ENCODE measurements at places on chromosomes 2 and 18.

- DNase-seq = no peak
Observed at GRCh38 chr2:63850649-63851048, 9.0 kb downstream of the UGP2 start.

DNA sequence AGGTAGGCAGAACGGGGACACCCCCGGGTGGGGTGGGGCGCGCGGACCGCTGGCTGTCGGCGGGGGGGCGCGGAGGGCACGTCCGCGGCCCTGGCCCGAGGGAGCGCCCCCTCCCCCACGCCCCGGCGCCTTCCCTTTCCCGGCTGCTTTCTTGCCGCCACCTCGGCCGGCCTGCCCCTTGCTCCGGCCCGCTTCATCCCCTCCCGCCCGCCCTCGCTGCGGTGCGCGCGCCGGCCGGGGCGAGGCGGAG lies 443 bp downstream of the VAPA start:
- DNase-seq = no peak

- no peak for DNase-seq
Observed at GRCh38 chr18:55651236-55651635, 63.2 kb upstream of the TCF4 start.

- DNase-seq = no peak
Observed at GRCh38 chr2:234682492-234683228, 185.8 kb upstream of the ARL4C start.

- no peak for DNase-seq
Observed at GRCh38 chr2:25021791-25022362, 20.0 kb upstream of the EFR3B start.

DNA sequence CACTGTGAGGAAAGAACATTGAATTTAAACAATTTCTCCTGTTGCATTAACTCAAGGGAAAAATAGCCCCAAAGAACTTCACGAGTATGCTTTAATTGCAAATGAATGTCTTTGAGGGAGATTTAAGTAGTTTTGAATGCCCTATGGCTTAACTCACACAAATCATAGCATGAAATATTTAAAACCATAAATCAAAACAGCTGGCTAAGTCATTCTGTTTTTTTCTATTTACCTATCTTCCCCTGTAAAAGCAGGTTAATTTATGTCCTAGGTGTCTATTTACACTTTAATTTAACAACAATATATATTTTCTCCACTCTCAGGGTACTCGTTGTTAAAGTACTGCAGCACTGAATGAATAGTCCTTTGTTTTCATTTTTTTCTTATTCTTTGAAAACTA lies 118.8 kb upstream of the PIEZO2 start:
- no peak for DNase-seq

DNA sequence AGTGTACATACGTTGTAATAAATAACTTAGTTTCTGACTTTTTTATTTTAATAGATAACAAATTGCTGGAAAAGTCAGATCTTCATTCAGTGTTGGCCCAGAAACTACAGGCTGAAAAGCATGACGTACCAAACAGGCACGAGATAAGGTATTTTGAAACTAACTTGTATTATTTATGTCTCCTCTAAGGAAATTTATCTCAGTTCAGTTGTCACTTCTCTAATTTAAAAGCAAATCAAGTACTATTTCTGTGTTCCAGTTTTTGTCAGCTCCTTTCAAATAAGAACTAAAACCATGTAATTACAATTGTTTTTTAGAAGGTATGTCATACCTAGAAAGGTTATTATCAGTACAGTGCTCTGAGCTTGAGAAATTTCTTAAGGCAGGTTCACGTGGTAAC lies 4.6 kb downstream of the ATG16L1 start:
- DNase-seq = no peak

DNA sequence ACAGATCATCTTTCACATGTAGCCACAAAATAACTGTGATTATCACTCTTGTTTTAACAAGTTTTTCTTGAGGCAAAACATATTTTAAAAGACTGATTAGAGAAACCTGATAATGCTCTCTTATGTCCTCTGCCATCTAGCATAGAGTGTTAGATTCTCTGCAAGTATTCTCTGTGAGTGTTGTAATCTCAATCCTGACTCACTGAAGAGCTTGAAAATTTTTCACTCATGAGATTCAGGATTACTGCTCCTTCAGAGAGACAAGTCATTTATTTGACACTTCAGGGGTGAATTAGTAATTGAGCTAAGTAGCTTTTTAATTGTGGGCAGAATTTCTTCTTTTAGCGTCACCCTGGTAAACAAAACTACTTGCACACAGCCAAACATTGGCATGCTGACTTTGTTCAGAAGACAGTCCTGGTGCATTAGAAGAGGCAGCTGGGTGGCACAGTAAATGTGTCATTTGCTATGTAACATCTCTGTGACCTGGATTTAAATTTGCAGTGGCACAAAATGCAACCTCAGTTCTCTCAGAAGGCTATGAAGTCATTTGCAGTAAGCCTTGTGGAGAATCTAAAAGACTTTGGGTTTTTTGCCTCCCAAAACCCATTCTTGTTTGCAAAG lies 172.9 kb downstream of the LRP1B start:
- no peak for DNase-seq

GRCh38 chr2:52369178-52369577 lies 1337.2 kb upstream of the NRXN1 start:
- no peak for DNase-seq

GRCh38 chr2:99672766-99673350 lies 183.0 kb upstream of the REV1 start:
- no peak for DNase-seq

DNA sequence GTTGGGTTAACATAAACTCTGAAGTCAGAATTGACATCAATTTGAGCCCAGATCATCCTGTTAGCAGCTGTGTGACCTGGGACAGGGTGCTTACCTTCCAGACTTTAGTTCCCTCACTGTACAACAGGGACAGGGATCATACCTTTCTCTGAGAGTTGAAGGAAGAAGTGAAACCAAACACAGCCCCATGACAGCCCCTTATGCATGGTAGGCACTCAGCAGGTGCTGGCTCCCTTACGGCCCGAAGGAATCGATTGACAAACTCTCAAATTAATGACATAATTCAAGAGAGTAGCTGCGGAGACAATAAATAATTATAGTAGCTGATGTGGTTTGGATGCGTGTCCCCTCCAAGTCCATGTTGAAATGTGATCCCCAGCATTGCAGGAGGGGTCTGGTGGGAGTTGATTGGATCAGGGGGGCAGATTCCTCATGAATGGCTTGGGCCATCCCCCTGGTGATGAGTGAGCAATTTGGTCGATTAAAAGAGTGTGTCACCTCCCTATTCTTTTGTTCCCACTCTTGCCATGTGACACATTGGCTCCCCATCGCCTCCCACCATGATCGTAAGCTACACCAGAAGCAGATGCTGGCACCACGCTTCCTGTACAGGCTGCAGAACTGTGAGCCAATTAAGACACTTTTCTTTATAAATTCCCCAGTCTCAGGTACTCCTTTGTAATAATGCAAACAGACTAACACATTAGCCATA lies 72.4 kb downstream of the ODC1 start:
- no peak for DNase-seq

DNA sequence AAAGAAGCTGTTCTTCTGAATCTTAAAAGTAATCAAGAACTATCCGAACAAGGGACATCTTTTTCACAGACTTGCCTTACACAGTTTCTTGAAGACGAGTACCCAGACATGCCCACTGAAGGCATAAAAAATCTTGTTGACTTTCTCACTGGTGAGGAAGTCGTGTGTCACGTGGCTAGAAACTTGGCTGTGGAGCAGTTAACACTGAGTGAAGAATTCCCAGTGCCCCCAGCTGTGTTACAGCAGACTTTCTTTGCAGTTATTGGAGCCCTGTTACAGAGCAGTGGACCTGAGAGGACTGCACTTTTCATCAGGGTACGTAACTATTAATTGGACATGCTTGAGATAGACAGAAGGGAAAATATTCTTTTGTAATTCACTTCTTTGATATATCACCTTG lies 2.4 kb downstream of the MRPL44 start:
- no peak for DNase-seq

- no peak for DNase-seq
Observed at GRCh38 chr2:146385031-146385430, 1459.8 kb upstream of the ACVR2A start.

DNA sequence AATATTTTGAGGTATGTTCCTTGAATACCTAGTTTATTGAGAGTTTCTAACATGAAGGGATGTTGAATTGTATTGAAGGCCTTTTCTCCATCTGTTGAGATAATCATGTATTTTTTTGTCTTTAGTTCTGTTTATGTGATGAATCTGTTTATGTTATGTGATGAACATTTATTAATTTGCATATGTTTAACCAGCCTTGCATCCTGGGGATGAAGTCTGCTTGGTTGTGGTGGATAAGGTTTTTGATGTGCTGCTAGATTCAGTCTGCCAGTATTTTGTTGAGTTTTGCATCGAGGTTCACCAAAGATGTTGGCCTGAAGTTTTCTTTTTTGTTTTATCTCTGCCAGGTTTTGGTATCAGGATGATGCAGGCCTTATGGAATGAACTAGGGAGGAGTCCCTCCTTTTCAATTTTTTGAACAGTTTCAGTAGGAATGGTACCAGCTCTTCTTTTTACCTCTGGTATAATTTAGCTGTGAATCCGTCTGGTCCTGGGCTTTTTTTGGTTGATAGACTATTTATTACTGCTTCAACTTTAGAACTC lies 71.9 kb downstream of the EPC2 start:
- DNase-seq = no peak

- no peak for DNase-seq
Observed at GRCh38 chr2:5889519-5889918, 197.3 kb downstream of the SOX11 start.

GRCh38 chr2:101980368-101980767 lies 11.4 kb upstream of the IL1R2 start:
- DNase-seq = no peak

GRCh38 chr18:33870059-33870458 lies 292.0 kb downstream of the ASXL3 start:
- DNase-seq = no peak

GRCh38 chr2:239178954-239179353 lies 221.9 kb downstream of the HDAC4 start:
- DNase-seq = no peak

DNA sequence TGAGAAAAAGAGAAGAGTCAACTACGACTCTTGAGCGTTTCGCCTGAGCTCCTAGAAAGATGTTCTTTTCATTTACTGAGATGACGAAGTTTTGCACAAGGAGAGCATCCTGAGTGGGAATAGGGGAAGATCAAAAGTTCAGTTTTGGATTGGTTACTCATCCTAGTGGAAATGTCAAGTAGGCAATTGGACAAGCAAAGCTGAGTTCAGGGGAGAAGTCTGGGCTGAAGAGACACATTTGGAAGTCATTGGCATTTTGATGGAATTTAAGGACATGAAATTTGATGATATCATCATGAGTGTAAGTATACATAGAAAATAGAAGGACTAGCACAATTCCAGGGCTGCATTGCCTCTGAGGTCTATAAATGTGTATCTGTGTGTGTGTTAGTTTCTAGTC lies 416.6 kb downstream of the RAD51AP2 start:
- DNase-seq = no peak

GRCh38 chr2:132463719-132464118 lies 47.1 kb downstream of the GPR39 start:
- no peak for DNase-seq

DNA sequence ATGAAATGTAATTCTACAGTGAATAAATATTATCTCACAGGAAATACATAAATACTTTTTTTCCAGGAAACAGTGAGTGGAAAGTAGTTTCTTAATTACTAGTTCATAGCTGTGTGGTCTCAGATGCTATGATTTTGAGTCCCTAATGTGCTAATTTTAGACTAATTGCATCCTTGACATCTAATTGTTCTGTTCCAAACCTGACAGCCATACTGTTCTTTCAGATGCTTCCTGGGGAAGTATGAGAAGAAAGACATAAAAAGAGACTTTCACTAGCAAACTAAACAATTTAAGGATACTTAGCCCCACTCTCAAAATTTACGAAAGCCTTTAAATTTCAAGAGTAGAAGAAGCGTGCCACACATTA lies 350.9 kb upstream of the CDH20 start:
- DNase-seq = no peak

- DNase-seq = no peak
Observed at GRCh38 chr18:59957957-59958356, 58.2 kb downstream of the PMAIP1 start.

- DNase-seq = no peak
Observed at GRCh38 chr18:78406743-78407465, 572.7 kb upstream of the SALL3 start.

GRCh38 chr2:182300608-182301007 lies 126.2 kb downstream of the PDE1A start:
- no peak for DNase-seq

DNA sequence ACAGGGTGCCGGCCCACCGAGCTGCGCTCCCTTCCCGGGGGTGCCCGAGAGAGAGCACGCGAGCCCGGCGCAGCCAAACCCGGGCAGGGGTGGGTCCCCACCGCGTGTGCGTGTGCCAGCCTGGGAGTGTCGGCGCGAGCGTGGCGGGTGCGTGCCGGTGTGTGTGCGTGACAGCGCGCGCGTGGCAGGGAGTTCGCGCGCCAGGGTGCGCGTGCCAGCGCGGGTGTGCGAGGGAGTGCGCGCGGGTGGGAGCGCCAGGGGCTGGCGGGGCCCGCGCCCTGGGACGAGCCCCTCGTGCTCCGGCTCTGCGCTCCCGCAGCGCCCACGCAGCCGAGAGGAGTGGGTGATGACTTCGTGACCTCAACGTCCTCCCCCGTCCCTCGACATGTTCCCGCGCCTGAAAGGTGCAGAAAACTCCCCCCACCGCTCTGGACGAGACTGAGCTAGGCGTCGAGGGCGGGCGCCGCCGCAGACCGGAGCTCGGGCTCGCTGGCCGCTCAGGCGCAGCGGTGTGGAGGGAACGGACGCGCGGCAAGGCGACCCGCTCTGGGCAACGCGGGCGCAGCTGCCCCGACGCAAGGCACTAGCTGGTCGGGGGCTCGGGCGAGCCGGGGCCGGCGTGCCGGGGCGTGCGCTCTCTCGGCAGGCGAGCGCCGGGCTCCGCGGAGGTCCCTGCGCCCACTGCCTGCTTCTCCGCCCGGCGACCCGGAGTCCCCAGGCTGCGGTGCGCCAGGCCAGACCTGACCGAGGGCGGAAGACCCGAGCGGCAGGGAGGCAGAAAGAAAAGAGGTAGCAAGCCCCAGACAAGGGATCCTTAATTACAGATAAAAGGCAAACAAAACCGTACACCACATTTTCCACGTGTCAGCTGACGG lies 582.8 kb downstream of the ZEB2 start:
- no peak for DNase-seq

GRCh38 chr2:8144785-8145184 lies 537.1 kb upstream of the ID2 start:
- DNase-seq = no peak
